ENCODE measurements at places on chromosomes 2 and 18.

DNA sequence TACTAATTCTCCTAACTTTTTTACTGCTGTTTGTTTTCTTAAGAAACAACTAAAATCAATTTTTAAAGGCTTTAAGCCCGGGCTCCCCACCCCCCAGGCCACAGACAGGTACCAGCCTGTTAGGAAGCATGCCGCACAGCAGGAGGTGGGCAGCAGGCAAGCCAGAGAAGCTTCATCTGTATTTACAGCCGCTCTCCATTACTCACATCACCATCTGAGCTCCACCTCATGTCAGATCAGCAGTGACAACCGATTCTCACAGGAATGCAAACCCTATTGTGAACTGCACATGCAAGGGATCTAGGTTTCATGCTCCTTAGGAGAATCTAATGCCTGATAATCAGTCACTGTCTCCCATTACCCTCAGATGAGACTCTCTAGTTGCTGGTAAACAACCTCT is 517.0 kb downstream of the NRXN1 start:
- DNase-seq: no peak

GRCh38 chr2:37323781-37324535 is 675 bp downstream of the PRKD3 start:
- peak; percentile 52 for DNase-seq

DNA sequence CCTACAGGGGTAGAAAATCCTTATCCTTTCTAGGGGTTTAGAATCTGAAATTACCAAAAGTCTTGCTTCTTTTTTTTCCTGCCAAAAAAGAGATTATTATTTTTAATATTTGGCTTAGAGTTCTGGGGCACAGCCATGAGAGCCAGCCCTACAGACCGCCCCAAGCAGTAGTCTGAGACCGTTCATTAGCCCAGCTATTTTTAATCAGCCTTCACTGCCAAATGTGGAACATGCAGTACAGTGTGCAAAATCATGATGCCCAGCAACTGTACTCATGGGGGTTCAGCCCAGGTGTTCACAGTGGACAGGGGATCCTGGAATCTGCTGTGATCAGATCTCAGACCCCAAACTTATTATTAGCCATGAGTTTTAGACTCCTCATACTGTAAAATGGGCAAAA is 60.4 kb downstream of the GRB14 start:
- DNase-seq: no peak

DNA sequence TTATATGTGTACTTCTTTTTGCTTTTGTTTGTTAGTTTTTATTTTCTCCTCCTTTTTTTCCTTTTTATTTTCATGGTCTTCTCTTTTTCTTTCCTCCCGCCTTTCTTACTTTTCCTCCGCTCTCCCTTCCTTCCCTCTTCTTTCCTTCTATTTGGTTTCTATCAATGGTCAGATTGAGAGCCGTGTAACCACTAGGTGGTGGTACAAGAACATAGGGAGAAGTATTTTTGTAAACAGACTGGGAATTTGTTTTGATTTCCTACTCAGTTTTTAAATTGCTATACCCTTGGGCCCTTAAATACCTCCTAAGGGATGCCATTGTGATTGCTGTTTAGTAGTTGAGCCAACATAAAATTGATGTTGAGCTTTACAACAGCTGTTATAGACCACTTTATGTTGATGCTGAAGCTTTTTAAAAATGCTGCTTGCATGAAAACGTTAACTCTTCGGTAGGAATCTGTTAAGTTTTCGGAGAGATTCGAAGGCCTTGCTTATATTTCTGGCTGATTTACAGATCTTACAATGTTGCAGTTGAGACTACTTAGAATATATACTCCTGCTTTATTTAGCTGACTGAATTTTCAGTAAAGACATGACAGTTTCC is 124.2 kb downstream of the UBE2E3 start:
- DNase-seq: no peak

DNA sequence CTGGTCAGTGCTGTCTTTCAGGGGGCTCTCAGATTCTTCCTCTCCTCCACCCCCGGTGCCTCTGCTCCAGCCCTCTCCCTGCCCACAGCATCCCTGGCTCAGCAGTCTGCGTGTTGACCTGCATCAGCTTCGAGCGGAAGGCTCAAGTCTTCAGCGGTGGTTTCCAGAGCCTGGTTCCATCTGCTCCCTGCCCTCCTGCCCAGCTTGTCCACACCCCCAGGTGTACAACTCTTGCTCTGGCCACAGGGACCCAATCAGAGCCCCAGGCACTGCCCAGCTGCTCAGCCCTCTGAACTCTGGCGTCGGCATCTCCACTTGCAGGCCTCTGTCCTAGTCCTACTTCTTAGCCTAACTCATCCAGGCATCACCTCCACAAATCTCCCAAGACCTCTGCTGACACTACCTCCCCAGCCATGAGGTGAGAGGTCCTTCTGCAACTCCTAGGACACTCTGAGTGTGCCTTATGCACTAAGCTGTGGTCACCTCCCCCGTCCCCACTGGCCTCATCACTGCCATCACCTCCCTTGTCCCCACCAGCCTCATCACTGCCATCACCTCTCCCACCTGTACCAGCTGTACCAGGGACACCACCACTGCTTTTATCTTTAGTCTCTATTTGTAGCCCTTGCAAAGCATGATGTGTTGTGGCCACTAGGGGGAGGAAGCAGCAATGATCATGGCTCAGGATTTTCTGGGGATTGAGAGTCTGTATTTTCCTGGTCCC is 60.9 kb downstream of the EDAR start:
- DNase-seq: peak; percentile 35

GRCh38 chr2:172058660-172059059 is 26.6 kb upstream of the DLX1 start:
- DNase-seq: no peak

- peak; percentile 55 for DNase-seq
Measured at GRCh38 chr2:68663371-68664156, 20.2 kb downstream of the PROKR1 start.

GRCh38 chr2:85850451-85850850 is 38.3 kb downstream of the ST3GAL5 start:
- DNase-seq: no peak

DNA sequence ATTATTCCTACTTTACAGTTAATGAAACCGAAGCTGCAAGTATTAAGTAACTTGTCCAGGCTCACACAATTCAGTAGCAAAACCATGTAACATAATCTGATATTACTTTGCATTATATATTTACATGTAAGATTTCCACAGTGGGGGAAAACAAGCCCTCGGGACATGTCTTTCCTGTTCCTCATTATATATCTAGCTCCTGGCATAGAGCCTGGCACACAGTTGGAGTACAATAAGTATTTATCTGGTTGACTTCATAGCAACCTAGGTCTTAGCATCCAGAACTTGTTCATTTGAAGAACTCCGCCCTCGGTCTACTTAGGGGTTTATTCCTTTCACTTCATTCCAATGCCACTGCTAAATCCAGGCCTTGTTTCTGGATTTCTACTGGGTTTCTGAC is 1.6 kb upstream of the RBM45 start:
- no peak for DNase-seq

All from stimulated activated CD4-positive, alpha-beta T cell treated with anti-CD3 and anti-CD28 coated beads, Interleukin-15, amount 100 ng/mL, for 24 hours (primary cell).